ENCODE measurements at places on chromosomes 1 and 21. TPM values are rescaled to one million over a fixed set of nuclear protein-coding genes. Genes with fewer than 3 reads are reported as not detected.

Gene TMEM222
- 23.9 TPM for total RNA-seq

Gene TINAGL1
- total RNA-seq: 456 TPM

Gene WDR77
- 61.0 TPM for total RNA-seq

Gene PROX1
- total RNA-seq: 2.1 TPM

Gene CFHR4
- not detected for total RNA-seq

Gene DMRTA2
- total RNA-seq: not detected

Gene PYHIN1
- not detected for total RNA-seq

Gene MAP3K21
- 1.4 TPM for total RNA-seq

Gene BTBD8
- 2.1 TPM for total RNA-seq

Gene RHCE
- total RNA-seq: not detected
